ENCODE measurements at places on chromosomes 7 and 10.
A peak's percentile ranks its signal among the peaks of the same experiment; 100 is the strongest.

DNA sequence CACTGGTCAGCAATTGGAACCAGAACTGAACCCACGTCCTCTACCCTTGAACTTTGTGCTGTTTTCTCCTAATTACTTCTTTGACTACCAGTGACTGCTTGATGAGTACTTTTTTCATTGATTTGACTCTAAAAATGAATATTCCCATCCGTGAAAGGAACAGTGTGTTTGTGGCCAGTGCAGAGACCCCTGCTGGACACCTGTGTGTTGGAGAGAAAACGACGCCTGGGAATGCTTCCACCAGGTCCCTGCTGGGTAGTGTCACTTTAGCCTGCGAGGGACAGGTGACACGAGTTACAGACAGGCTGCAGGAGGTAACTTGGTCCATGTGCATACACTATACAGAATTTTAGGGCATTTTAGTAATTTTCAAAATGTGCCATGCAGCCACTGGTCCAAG lies 6.8 kb upstream of the GJD4 start:
- no peak for DNase-seq

DNA sequence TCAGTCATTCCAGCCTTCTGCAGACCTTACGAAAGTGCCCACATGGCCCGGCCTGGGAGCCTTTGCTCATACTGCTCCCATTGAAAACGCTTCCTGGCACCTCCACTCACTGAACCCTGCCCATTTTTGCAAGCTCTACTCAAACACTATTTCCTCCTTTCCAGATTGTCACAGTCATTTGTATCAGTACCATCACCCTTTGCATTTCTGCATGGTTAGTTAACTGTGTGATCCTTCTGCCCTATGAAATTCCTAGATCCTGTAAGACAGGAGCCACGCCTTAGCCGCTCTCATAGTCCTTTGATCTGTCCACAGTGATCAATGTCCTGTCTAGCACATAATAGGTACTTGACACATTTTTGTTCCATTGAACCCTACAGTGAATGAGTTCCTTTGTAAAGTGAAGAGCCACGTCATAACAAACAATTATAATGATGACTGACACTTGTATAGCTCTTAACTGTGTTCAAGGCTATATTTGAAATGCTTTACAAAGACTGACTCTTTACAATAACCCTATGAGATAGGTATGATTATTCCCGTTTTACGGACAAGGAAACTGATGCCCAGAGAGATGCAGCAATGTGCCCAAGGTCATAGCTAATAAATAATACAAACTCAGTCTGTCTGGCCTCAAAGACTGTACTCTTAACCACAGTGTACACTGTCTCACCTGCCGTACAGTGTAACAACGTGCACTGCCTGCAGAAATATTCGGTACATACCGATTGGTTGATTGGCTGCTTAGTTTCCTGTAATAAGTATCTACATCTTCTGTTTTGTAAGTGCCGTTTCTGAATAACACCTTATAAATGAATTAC lies 16.6 kb upstream of the ITIH2 start:
- DNase-seq: no peak

GRCh38 chr7:157684157-157684908 lies 347.5 kb downstream of the DNAJB6 start:
- DNase-seq: peak; percentile 90

DNA sequence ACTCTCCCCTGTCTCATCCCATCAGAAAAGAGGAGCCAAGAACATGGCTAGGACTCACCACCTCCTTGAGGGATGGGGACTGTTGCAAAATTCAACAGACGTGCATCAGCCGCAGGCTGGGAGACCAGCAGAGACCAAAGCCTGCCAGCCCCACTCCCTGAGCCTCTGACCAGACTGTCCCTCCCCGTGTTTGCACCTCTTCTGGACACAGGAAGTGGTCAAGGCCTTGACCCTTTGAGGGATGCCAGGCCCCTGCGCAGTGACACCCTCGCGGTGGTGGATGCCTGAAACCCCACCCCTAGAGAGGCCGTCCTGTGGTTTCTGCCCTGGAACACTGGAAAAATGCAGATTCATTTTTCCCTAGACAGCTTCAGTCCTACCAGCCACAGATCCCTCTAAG lies 128.4 kb upstream of the TCF7L2 start:
- no peak for DNase-seq

DNA sequence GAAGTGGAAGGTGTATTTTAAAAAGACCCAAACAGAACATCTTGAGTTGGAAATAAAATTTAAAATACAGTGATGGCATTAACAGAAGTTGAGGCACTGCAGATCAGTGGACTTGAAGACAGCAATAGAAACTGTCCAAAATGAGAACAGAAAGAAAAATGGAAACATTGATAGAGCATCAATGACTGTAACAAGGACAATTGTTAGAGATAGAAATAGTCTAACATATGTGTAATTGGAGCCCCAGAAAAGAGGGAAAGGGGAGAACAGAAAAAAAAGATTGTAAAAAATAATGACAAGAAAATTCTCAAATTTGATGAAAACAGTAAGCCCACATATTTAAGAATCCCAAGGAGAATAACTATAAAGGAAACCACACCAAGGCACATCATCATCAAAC lies 29.4 kb downstream of the VKORC1L1 start:
- no peak for DNase-seq

DNA sequence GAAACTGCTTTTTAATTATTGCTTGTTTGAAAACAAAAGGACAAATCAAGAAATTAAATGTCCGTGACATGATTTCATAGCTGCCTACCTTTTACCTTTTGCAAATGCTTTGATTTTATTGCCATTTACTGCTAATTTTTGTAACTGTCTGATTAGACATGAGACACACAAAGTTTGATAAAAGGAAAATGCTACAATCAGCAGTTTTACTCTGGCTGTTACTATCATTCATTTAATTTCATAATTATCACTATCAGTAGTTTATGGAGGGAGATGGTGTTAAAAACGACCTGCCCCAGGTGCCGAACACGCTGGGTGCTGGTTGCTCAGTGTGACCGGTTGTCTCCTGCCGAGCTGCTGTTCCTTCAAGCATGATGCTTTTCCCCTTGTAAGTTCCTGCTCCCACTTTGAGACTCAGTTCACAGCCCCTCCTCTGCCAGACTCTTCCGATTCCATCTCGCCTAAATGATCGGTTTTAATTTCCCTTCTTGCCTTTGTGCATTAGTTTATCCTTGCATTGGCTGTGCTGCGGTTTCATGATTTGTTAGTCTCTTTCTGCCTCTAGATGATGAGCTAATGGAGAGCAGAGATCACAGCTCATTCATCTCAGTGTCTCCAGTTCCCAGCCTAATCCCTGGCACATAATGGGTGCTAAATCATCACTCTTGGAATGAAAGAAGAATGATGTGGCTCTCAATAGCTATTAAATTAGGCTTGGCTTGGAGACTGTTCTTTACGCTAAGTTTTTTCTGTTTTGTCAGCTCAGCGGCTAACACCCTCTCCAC lies 110.6 kb downstream of the PFKFB3 start:
- no peak for DNase-seq

DNA sequence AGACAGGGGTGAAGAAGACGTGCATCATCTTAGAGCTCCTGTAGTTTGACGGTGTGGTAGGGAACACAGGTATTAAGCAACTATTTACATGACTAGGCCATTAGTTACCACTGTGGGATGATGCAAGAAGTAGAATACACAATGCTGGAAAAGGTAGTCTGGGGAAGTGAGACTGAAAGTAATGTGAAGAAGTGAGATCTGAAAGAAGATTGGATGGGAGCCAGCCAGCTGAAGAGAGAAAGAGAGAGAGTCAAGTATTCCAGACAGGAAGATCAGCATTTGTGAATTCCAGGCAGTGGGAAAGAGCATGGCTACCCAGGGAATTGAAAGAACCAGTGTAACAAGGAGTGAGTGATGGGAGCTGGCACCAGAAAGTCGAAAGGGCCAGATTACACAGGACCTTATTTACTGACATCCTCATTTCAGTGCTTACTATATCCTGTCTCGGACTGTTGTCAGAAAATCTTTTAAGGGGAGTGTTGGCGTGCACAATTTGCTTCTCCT lies 4.0 kb upstream of the CFAP58 start:
- no peak for DNase-seq

DNA sequence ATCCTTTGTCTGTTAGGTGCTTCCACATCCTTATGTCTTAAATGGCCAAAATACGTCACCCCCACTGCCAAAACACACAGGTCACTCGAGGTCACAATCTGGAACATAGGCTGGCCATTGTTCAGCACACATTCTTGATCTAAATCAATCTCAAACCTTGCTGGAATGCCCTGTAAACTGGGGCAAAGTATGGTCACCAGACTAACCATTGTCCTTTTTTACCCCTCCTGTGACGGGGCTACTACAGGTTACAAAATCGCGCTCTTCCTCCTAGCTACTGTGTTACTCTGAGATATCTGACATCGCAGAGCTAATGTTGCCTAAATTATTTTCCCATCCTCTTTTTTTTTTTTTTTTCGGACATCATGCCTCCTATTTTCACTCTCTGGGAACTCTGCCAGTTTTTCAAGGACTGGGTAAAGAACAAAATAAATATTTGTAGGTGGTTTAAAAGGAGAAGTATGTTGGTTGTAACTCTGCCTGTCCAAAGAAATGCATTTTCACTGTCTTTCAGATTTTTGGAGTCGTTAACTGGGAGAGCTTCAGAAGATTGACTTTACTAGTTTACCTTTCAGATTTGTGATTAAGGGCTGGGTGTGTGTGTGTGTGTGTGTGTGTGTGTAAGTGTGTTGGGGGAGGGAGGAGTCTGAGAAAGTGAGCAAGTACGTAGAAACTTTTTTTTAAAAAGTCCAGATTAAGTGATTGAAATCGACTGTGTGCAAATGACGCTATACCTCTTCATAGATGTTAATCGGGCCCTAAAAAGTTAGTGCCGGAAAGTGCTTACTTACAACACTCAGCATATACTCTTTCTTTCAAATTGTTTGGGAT lies 942 bp upstream of the KIAA1217 start:
- DNase-seq: peak; percentile 48

GRCh38 chr10:79107736-79108264 lies 39.0 kb downstream of the ZMIZ1 start:
- no peak for DNase-seq

GRCh38 chr7:30354791-30355190 lies 70.4 kb downstream of the ZNRF2 start:
- DNase-seq: no peak

- no peak for DNase-seq
Measured at GRCh38 chr7:143299840-143300239, 11.7 kb downstream of the CASP2 start.

DNA sequence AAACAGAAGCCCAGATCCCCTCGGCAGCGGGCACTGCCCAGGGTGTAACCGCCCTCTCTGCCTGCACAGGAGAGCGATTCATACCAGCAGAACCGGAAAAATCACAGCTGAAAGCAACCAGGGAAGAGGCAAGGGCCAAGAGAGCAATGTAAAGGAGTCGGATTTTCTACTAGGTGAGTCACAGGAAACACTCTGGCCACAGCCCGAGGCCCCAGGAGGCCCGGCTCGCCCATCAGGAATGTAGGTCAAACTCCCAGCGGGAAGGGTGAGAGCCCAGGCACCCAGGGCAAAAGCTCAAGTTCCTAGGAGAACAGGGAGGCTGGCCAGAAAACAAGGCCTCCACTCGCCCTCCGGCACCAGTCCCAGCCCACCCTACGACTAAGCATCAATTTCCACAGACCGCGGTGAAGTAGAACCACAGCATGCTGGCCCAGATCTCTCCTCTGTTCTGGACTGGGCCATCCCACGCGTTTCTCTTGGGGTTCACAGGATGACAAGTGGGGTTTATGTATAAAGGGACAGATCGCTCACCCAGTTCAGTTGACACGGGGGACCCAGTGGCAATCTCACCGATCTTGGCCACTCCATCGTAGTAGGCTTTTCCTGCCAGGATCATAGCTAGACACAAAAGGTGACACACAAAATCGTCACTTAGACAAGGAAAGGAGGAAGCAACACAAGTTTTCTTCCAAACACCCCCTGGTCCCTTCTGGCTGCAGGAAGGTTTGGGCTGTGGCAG lies 46.2 kb downstream of the BAIAP2L1 start:
- DNase-seq: no peak

- no peak for DNase-seq
Measured at GRCh38 chr7:66362136-66362535, 157.0 kb downstream of the TPST1 start.

DNA sequence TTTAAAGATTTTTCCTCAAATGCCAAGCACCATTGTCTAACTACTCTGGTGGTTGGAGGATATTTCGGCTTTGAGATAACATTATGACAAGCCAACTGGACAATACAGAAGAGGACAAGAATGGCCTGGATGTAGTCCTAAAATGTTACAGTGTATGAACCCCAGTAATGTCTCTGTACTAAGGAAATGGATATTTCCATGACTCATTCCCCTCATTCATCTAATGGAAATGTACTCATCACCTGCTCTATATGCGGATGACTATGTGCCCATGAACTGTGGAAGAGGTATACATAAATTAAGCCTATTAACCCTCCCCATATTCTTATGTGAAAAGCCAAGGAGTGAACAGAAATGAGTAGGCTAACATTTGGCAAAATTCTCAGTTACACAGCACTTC lies 207.9 kb downstream of the CACNA2D1 start:
- DNase-seq: no peak

DNA sequence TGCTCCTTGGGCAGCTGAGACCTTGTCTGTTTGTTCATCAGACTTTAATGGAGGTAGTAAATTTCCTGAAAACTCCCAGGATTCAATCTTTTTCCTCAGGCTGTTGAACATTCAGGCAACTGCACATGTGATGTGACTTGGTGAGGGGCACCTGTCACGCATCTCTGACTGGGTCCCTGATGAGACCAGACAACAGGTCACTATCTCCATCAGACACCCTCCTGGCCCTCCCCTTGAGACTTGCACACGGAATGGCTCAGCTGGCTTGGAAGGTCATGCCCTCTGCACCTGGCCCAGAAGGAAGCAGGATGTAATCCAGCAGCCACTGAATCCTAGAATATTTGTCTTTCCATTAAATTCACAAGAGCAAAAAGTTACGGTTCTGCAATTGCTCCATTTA lies 15.9 kb downstream of the AQP1 start:
- DNase-seq: no peak

DNA sequence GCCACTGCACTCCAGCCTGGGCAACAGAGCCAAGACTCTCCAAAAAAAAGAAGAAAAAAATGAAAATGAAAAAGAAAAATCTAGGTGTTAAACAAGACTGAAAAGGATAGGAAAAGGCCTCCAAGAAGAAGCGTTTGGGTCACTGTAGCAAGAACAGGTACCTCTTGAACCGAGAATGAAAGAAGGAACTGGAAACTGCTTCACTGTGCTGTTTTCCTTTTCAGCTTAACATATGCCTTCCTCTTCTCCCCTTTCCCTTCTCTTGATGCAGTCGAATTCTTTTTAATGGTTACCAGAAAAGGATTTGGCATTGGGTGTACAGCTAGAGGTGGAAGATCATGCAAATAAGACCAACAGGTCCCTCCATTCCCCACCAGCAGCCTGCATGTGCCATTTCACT lies 28.1 kb downstream of the LRRC4 start:
- no peak for DNase-seq

DNA sequence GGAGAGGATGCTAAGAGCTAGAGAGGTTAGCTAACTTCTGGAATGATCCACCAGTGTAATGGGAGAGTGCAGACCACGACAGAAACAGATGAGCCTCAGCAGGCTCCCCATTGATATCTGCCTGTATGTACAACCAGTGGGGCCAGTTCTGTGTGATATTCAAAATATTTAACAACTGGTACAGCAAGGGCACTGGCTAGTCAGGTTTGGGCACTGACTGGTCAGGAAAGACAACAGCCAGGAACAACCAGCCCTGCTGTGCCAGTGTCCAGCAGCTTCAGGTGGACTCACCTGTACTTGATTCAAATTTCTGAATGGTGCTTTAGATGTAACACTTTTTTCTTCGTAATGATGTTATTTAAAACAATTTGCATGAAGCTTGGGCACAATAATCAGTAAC lies 5.9 kb upstream of the TRIL start:
- no peak for DNase-seq

Data from neuronal stem cell (in vitro differentiated cells).